Stimulated activated CD4-positive, alpha-beta T cell treated with anti-CD3 and anti-CD28 coated beads, Interleukin-12 subunit alpha, Interleukin-12 subunit beta, amount 100 ng/mL, for 4 hours (primary cell): ENCODE measurements at places on chromosomes 12 and 14.

GRCh38 chr14:39310051-39310450 lies 76.3 kb downstream of the MIA2 start:
- no peak for DNase-seq

DNA sequence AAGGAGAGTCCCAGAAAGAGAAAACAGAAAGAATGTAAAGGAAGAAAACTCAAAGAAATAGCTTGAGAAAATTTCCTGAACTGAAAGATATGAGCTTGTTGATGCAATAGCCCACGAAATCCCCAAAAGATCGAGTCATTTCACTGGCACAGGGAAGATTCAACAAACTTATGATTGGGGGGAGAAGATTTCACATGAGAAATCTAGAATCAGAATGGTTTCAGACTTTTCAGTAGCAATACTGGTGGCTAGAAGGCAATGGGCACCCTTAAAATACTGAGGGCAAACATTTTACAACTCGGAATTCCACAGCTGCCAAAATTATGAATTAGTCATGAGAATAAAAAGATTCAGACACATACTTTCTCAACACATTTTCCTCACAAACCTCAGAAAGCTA lies 8.9 kb upstream of the KRT7 start:
- no peak for DNase-seq

DNA sequence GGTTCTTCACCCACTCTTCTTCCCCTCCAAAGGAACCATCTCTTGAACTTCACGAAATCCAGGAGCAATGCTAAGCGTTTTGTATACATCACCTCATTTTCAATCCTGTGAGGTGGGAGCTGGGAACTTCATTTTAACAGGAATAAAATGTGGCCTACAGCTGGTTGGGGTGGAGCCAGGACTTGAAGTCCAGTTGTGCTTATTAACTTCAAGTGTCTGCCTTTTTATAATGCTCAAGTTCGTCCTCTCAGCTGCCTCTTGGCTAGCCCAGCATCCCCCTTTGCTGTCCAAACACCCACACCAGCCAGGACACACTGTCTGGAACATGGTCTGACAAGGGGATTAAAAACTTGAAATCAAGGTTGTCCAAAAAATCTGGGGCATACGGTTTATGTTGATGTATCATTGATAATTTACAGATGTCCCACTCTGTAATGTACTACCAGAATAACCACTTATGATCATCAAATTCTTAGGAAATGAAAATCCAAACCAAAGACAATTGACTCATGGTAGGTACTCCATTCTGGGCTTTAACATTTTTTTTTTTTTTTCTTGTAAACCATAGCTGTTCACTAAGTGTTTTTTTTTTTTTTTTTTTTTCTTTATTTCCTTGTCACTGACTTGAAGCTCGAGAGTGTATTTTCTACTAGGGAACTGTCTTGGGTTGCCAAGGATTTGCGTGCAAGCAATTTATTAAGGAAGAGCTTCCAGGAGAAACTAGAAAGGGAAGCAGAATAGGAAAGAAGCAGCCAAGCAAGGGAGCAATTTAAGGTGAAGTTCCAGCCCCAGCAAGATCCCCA lies 252.3 kb downstream of the EFCAB11 start:
- no peak for DNase-seq

GRCh38 chr14:90060312-90060964 lies 1.4 kb upstream of the KCNK13 start:
- DNase-seq, result peak; percentile 59

- DNase-seq, result no peak
Measured at GRCh38 chr14:85178864-85179263, 351.1 kb upstream of the FLRT2 start.

DNA sequence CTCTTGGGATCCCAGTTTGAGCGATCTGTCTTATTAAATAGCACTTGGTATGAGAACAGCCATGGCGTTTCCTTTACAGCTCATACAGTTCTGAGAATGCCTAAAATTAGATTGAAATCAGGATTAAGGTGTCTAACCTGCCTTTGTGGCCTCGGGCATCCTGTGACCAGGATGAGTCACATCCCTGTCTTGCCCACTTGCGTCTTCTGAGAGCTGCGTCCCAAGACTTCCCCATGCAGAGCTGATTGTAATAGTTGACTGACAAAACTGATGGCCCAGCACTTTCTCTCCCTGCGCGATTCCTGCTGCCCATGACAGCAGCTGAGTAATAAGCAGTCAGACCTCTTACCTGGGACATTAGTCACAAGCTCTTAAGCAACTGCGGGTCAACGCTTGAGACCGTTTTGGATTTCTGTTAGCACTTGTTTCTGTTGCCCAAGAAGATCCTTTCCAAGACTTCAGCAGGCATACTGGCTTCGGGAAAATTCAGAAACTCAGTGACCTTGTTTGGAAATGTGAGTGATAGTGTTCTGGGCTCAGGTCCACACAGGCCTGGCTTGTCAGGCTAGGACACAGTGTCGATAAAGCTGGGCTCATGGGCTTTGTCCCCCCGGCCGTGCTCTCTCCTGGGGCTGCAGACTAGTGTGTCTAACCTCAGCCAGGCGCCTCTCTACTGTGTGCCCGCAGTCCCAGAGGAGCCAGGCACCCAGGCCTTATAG lies 169.9 kb upstream of the HIF1A start:
- DNase-seq, result peak; percentile 53

DNA sequence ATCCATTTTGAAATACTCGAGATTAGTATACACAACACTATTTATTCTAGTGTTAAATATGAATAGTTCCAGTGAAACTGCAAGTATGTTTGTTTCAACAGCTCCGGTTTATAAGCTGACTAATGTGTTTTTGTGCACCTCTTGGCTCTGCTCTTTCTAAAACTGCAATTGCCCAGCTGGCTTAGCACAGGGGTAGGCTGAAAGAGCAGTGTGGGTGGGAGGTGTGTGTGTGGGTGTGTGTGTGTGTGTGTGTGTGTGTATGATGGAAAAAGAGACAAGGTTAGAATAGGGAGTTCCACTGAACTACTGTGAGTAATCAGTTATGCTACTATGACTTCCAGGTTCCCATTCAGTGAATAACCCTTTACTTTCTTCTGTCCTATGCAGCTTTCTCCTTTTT lies 37.8 kb upstream of the DDHD1 start:
- peak; percentile 57 for DNase-seq

GRCh38 chr12:50887191-50887590 lies 44.5 kb downstream of the TMPRSS12 start:
- DNase-seq, result no peak

- no peak for DNase-seq
Measured at GRCh38 chr12:29796823-29797263, 13.1 kb upstream of the TMTC1 start.

DNA sequence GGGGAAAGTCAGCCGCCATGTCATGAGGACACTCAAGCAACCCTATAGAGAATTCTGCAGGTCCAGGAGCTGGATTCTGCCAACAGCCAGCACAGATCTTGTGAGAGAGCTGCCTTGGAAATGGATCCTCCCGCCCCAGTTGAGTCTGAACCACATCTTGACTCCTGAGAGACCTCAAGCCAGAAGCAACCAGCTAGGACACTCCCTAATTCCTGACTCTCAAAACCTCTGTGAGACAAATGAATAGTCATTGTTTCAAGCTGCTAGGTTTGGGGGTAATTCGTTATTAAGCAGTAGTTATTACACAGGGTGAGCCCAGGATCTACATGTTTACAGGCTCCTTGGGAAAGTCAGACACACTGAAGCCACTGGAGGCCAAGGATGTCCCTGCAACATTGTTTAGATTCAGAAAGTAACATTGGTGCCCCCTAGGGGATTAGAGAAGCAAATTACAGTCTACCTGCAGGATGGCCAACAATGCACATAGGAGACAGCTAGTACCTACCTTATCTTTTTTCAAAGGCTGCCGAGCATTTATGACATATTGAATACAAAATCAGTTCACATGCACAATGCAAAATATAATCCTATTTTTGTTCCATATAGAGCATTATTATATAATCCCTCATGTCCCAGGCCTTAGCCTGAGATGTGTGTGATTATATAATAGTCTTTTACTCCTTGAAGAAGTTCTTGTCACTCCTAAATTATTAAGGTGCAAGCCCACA lies 57.9 kb upstream of the FICD start:
- DNase-seq, result no peak

- no peak for DNase-seq
Measured at GRCh38 chr12:58860056-58860787, 60.1 kb downstream of the LRIG3 start.
